ENCODE measurements at places on chromosomes 5 and 9. TPM values are rescaled to one million over a fixed set of nuclear protein-coding genes. Genes with fewer than 3 reads are reported as not detected.

Gene IL3
- 71.3 TPM for total RNA-seq

Gene BDP1
- total RNA-seq = 39.4 TPM

Gene ZNF300
- 0.47 TPM for total RNA-seq

Gene NIPAL4
- 2.2 TPM for total RNA-seq

Gene PRELID1
- total RNA-seq = 257 TPM

Gene IL5
- 7.0 TPM for total RNA-seq

Gene ADGRD2
- total RNA-seq = not detected

Gene PSAT1
- total RNA-seq = 91.3 TPM

GRCh38 chr9:129880654-129881546 is 45.6 kb downstream of the USP20 start:
- no peak for DNase-seq
- H3K27me3 ChIP-seq = no peaks in the 10 kb centered on the region
- no peak overlapping the region for H3K27ac ChIP-seq
- H3K4me1 ChIP-seq = peaks cover 22% of the 10 kb centered on the region
- H3K4me3 ChIP-seq = no peak overlapping the region

DNA sequence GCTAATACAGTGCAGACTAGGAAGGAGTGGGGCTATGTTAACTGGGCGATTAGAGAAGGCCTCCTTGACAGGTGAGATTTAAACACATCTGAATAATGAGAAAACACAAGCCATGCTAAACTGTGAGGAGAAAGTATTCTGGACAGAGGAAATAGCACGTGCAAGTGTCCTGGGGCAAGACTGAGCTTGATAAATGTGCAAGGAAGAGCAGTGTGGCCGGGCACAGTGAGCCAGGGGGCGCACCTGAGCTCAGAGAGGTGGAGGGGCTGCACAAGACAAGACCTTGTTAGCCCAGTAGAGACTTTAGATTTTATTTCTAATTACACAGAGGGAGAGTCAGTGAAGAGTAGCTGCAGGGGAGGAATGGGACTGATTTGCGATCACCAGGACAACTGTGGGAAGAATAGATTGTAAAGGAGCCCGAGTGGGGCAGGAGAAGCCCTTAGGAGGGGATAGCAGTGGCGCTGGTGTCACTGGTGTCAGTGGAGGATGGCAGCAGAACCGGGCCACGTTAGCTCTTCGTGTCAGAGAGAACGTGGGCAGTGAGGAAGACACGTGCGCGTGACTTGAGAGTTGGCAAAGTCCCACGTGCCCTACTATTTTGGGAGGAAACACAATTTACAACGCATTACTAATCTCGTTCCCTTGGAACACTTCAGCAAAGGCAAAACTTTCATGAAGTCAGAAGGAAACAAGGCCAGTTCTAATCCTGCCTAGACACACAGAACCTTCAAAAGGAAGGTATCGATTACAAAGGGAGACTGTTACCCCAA is 17.9 kb upstream of the C5orf47 start:
- DNase-seq = no peak
- H3K27ac ChIP-seq = no peak overlapping the region
- H3K36me3 ChIP-seq = no peaks in the 10 kb centered on the region

- no peaks in the 10 kb centered on the region for H3K4me1 ChIP-seq
- no peak overlapping the region for H3K27ac ChIP-seq
- DNase-seq = no peak
- H3K36me3 ChIP-seq = no peaks in the 10 kb centered on the region
Observed at GRCh38 chr9:134896834-134897583, 16.4 kb downstream of the FCN2 start.

DNA sequence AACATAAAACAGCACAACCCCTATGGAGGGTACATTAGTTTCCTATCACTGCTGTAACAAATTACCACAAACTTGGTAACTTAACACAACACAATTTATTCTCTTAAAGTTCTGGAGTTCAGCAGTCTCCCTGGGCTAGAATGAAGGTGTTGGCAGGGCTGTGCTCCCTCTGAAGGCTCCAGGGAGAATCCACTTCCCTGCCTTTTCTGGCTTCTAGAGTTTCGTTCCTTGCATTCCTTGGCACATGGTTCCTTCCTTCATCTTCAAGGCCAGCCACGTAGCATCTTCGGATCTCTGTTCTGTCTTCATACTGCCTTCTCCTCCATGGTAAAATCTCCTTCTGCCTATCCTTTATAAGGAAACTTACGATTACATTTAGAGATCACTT is 25.0 kb upstream of the GSN start:
- H3K4me3 ChIP-seq = no peak overlapping the region
- H3K27ac ChIP-seq = no peak overlapping the region
- no peaks in the 10 kb centered on the region for H3K36me3 ChIP-seq
- H3K4me1 ChIP-seq = no peaks in the 10 kb centered on the region
- H3K27me3 ChIP-seq = peaks cover 2% of the 10 kb centered on the region

DNA sequence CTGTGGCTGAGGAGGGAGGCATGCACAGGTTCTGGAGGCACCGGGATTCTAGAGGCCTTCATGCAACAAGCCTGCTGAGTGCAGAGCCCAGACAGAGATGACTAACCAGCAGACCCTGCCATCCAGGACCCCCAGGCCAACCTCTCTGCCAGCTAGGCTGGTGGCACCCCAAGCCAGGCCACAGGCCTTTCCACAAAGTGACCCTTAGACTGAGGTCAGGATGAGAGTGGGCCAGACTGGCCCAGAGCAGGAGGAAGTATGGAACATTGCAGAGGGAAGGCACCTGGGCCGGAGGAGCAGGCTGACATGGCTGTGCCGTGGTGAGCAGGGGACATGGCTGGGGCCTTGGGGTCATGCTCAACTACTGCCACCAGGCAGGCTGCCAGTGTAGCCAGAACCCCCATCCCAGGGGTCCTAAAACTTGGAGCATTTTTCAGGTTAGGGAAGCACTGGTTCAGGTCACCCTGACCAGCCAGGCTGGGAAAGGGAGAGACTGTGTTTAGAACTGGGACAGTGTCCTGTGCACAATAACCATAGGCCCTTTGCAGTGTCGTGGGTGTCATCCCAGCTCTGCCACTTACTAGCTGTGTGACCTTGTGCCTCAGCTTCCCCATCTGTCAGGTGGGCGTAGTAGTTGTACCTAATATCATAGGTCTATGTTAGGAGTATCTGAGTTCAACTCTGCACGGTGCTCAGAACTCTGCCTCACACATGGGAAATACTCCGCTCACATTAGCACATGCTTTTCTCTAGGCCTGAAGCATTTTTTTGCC is 17.3 kb downstream of the TCF7 start:
- H3K4me1 ChIP-seq = peaks cover 88% of the 10 kb centered on the region
- peak overlapping the region; percentile 91 for H3K27ac ChIP-seq
- no peak for DNase-seq
- H3K4me3 ChIP-seq = peak overlapping the region; percentile 79

GRCh38 chr9:136979769-136980587 is 2.7 kb downstream of the PTGDS start:
- no peaks in the 10 kb centered on the region for H3K36me3 ChIP-seq
- no peak for DNase-seq
- peaks cover 16% of the 10 kb centered on the region for H3K27me3 ChIP-seq
- H3K4me3 ChIP-seq = no peak overlapping the region

DNA sequence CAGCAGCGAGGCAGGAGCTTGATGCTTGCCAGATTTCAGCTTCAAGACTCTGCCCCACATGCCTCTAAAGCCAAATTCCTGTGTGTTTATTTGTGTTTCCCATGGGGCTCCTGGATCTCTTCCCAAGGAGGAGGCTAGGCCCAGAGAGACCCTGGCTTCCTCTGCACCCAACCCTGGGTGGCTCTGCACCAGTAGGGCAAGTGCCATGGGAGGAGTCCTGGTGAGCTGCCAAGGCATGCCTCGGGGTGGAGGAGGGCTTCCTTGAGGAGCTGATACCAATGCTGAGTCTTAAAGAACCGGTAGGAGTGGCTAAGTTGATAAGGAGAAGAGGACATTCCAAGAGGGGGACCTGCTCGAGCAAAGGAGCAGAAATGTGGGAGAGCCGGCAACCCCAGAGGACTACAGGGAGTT is 6.8 kb upstream of the TIFAB start:
- no peak overlapping the region for H3K4me3 ChIP-seq
- peaks cover 3% of the 10 kb centered on the region for H3K4me1 ChIP-seq
- no peak for DNase-seq
- no peaks in the 10 kb centered on the region for H3K36me3 ChIP-seq

GRCh38 chr9:77453825-77454647 is 194.1 kb downstream of the GNA14 start:
- peaks cover 22% of the 10 kb centered on the region for H3K4me1 ChIP-seq
- peak overlapping the region; percentile 81 for H3K27ac ChIP-seq
- H3K4me3 ChIP-seq = peak overlapping the region; percentile 81
- peak; percentile 61 for DNase-seq
- no peaks in the 10 kb centered on the region for H3K36me3 ChIP-seq

GRCh38 chr9:106639873-106640568 is 222.9 kb upstream of the ZNF462 start:
- no peaks in the 10 kb centered on the region for H3K4me1 ChIP-seq
- no peak for DNase-seq
- H3K36me3 ChIP-seq = no peaks in the 10 kb centered on the region
- H3K27ac ChIP-seq = no peak overlapping the region
- no peaks in the 10 kb centered on the region for H3K27me3 ChIP-seq

GRCh38 chr9:27386571-27387091 is 89.7 kb upstream of the EQTN start:
- H3K4me1 ChIP-seq = peaks cover 3% of the 10 kb centered on the region
- peaks cover 17% of the 10 kb centered on the region for H3K27me3 ChIP-seq
- H3K4me3 ChIP-seq = no peak overlapping the region
- no peak overlapping the region for H3K27ac ChIP-seq

DNA sequence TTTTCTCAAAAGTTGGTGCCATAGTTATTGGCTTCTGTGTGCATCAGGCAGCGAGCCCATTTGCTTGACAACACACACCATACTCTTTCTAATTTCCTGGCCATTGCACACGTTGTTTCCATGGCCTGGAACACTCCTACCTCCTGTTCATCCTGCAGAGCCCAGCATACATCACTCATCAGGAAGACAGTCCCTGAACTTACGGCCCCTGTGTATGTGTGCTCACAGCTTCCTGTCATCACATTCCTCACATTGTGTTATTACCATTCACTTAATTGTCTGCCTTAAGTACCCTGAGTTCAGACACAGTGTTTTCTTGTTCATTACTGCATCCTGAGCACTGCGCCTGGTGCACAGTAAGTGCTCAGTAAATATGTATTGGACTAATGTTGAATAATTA is 355.9 kb downstream of the PRELID2 start:
- no peaks in the 10 kb centered on the region for H3K36me3 ChIP-seq
- no peaks in the 10 kb centered on the region for H3K27me3 ChIP-seq
- no peak for DNase-seq
- H3K27ac ChIP-seq = no peak overlapping the region

- DNase-seq = no peak
- no peak overlapping the region for H3K4me3 ChIP-seq
- H3K36me3 ChIP-seq = no peaks in the 10 kb centered on the region
- no peaks in the 10 kb centered on the region for H3K27me3 ChIP-seq
- H3K4me1 ChIP-seq = peaks cover 5% of the 10 kb centered on the region
Observed at GRCh38 chr5:108280248-108280647, 101.7 kb downstream of the FBXL17 start.

GRCh38 chr5:89450149-89450538 is 567.2 kb upstream of the MEF2C start:
- no peak overlapping the region for H3K27ac ChIP-seq
- no peak for DNase-seq
- H3K27me3 ChIP-seq = no peaks in the 10 kb centered on the region
- H3K4me3 ChIP-seq = no peak overlapping the region
- no peaks in the 10 kb centered on the region for H3K36me3 ChIP-seq

GRCh38 chr9:14722391-14723035 is at the start of gene CER1:
CER1 (minus strand) TSS chr9:14722733; CDS start chr9:14722672, 61 bp downstream.
- no peak for DNase-seq
- H3K4me1 ChIP-seq = no peaks in the 10 kb centered on the region
- H3K4me3 ChIP-seq = no peak within 1 kb of the TSS
- no peak within 1 kb of the TSS for H3K27ac ChIP-seq
- H3K27me3 ChIP-seq = peaks cover 7% of the 10 kb centered on the region

- no peaks in the 10 kb centered on the region for H3K36me3 ChIP-seq
- no peak overlapping the region for H3K4me3 ChIP-seq
Observed at GRCh38 chr5:146041180-146041789, 64.1 kb downstream of the PLAC8L1 start.

DNA sequence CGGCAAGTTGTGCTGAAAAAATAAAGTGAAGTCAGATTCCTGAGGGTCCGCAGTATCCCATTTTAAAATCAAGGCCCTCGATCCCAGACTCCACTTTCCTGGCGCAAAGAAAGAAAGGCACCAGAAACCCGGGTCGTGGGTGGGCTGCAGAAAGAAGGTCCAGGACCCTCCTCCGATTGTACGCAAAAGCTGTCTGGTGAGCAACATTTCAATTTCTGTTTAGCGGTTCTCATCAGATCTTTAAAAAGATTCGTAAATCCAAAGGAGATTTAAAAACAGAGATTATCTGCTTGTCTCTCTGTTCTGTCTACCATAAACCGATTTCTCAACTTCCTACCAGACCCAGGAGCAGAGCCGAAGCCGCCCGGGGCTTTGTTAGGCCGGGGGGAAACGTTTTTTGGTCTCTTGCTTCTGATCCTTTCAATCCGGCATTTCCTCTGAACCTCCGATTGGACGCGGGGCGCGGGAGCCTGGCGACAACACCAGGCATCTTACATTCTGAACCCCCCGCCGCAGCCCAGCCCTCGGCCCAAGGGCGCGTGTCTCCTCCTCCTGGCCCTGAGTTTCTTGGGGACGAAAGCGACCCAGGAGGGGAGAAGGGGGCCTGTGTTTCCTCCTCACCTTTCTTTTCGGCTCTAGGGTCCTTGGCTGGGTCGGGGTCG is 746 bp downstream of the NKX2-5 start:
- peaks cover 11% of the 10 kb centered on the region for H3K4me1 ChIP-seq
- peak; percentile 60 for DNase-seq
- H3K27ac ChIP-seq = peak overlapping the region; percentile 45
- no peak overlapping the region for H3K4me3 ChIP-seq

DNA sequence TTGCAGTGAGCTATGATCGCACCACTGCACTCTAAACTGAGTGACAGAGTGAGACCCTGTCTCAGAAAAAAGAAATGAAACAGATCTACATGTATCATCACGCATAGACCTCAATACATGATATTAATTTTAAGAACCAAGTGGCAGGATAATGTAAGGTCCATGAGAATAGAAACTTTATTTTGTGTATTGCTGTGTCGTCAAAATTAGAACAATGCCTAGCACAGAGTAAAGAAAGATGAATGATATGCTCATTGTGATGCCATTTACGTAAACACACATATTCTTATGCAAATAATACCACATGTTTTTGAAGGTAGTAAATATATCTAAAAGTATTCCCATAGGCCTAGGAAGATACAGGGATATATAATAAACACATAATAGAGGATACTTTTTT is 3.6 kb upstream of the UIMC1 start:
- H3K4me3 ChIP-seq = no peak overlapping the region
- no peaks in the 10 kb centered on the region for H3K27me3 ChIP-seq
- H3K27ac ChIP-seq = no peak overlapping the region
- H3K4me1 ChIP-seq = peaks cover 8% of the 10 kb centered on the region
- no peak for DNase-seq

- H3K4me1 ChIP-seq = peaks cover 1% of the 10 kb centered on the region
- DNase-seq = no peak
- peaks cover 19% of the 10 kb centered on the region for H3K27me3 ChIP-seq
- H3K4me3 ChIP-seq = no peak overlapping the region
- H3K36me3 ChIP-seq = no peaks in the 10 kb centered on the region
Observed at GRCh38 chr9:78189001-78189400, 46.9 kb upstream of the CEP78 start.

Data from activated CD4-positive, alpha-beta T cell treated with anti-CD3 and anti-CD28 coated beads, Interleukin-2, amount 10 ng/mL, durations not matched to agents 24 days and 14 days (primary cell).